AG04449 (cell line): ENCODE measurements at places on chromosomes 2 and 18.
A peak's percentile ranks its signal among the peaks of the same experiment; 100 is the strongest.

- DNase-seq, result no peak
Measured at GRCh38 chr2:156079845-156080244, 252.7 kb downstream of the NR4A2 start.

- DNase-seq, result peak; percentile 10
Measured at GRCh38 chr2:196750977-196751631, 48.4 kb downstream of the GTF3C3 start.

GRCh38 chr18:41872206-41872605 is 82.8 kb upstream of the PIK3C3 start:
- no peak for DNase-seq

- DNase-seq, result no peak
Measured at GRCh38 chr18:22267697-22268096, 98.3 kb downstream of the GATA6 start.

DNA sequence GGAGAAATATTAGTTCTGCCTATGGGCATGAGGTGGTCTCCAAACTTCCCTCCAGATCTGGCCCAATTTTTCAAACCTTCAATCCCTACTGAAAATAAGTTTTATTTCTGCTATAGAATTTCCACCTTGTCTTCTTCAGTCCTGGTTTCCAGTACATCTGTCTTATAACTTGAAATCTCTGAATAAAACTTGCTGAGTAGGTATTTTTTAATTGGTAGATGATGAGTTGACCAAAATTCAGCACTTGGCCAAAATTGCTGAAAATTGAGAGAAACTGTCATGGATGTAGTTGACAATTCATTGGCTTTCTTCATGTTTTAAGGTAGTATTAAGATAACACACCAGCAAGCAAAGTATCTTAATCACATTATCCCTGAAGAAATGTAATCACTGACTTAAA is 206.2 kb downstream of the PARD3B start:
- DNase-seq, result no peak

- DNase-seq, result no peak
Measured at GRCh38 chr18:13313006-13313686, 94.6 kb downstream of the LDLRAD4 start.

DNA sequence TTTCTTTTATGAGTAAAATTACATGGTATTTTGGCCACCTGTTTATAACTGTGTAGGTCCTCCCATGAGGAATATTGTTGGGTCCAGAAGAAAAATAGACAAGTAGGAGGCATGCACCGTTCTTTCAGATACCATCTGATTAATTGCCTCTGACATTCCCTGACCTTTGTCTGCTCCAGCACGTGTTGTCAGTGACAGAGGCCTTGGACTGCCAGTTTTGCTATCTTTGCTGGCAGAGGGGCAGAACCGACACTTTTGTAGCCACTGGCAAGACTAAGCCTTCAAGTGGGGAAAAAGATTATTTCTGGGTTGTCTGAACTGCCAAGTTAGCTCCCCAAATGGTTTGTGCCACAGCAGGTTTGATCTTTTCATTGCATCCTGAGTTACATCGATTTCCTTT is 276.9 kb downstream of the CAMKMT start:
- no peak for DNase-seq

GRCh38 chr2:239017491-239018098 is 169.7 kb downstream of the TWIST2 start:
- no peak for DNase-seq

GRCh38 chr18:34659579-34660517 is 50.2 kb upstream of the DTNA start:
- peak; percentile 84 for DNase-seq

GRCh38 chr2:160541745-160542144 is 48.1 kb upstream of the RBMS1 start:
- no peak for DNase-seq

DNA sequence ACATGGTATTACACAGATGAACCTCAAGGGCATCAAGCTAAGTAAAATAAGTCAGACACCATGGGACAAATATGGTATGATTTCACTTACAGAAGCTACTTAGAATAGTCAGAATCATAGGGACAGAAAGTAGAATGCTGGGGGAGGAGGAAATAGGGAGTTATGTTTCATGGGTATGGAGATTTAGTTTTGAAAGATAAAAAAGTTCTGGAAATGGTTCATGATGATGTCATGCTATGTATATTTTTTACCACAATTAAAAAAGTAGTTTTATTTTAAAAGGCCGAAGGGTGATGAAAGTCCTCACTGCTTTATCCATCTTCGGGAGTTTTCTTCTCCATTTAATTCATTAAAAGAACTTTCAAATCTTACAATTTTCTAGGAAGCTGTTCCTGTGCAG is 181.9 kb downstream of the CALCRL start:
- no peak for DNase-seq

GRCh38 chr2:14350856-14351255 is 281.7 kb upstream of the LRATD1 start:
- no peak for DNase-seq

DNA sequence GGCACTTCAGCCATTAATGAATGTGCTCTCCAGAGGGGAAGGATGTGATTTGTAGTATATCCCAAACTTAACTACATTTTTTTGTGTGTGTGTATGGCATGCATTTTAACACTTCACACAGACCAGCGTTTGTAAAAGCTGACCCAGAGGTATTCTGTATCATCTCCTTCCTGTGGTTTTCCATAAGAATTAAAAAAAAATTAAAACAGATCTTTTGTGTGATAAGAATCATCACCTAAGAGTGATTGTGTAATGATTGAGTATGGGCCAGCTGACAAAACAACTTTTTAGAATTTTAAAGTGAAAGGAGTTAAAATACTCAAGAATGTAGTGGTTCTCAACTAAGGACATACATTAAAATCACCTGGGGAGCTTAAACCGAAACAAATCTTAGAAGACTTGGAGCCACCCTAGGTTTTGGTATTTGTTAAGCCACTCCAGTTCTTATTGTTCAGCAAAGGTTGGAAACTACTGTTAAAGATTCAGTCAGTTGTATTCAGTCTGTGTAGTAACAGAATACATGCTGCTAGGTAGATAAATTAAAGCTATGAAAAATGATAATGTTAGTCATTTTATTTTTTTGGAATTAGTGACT is 120.1 kb downstream of the HAUS1 start:
- no peak for DNase-seq
